ENCODE measurements at places on chromosomes 6 and 20. TPM values are rescaled to one million over a fixed set of nuclear protein-coding genes. Genes with fewer than 3 reads are reported as not detected.
A peak's percentile ranks its signal among the peaks of the same experiment; 100 is the strongest.

DNA sequence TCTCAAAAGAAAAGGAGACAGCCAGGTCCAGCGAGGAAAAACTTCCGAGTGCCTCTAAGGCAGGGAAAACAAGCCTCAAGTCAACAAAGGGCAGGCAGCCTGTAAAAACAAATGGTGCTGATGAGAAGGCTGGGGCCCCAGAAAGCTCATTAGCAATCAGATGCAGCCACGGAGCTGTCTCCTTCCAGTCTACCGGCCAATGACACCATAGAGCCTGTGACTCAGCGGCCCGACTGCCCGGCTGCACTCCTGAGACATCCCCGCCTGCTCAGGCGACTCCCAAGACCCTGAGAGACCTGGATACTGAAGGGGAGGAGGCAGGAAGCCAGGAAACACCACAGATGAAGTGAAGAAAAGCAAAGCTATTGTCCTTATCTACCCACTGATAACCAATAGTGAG is 120.1 kb upstream of the HDDC2 start:
- H3K27ac ChIP-seq, result no peak overlapping the region
- no peak for DNase-seq
- no peak overlapping the region for H3K4me3 ChIP-seq
- H3K4me1 ChIP-seq, result no peaks in the 10 kb centered on the region
- no peaks in the 10 kb centered on the region for H3K36me3 ChIP-seq

GRCh38 chr6:129750360-129750759 is 40.4 kb upstream of the ARHGAP18 start:
- H3K27ac ChIP-seq, result peak overlapping the region; percentile 85
- no peaks in the 10 kb centered on the region for H3K36me3 ChIP-seq
- no peaks in the 10 kb centered on the region for H3K27me3 ChIP-seq
- DNase-seq, result peak; percentile 48
- no peak overlapping the region for H3K4me3 ChIP-seq

- no peak for DNase-seq
- H3K4me1 ChIP-seq, result peaks cover 9% of the 10 kb centered on the region
- no peaks in the 10 kb centered on the region for H3K27me3 ChIP-seq
Observed at GRCh38 chr20:63964412-63964811, 5.3 kb downstream of the ZNF512B start.

GRCh38 chr6:101489456-101489855 is 95.9 kb downstream of the GRIK2 start:
- no peaks in the 10 kb centered on the region for H3K4me1 ChIP-seq
- no peak overlapping the region for H3K27ac ChIP-seq
- no peaks in the 10 kb centered on the region for H3K36me3 ChIP-seq
- no peaks in the 10 kb centered on the region for H3K27me3 ChIP-seq
- H3K4me3 ChIP-seq, result no peak overlapping the region
- DNase-seq, result no peak

- no peak for DNase-seq
- H3K4me1 ChIP-seq, result no peaks in the 10 kb centered on the region
- no peak overlapping the region for H3K27ac ChIP-seq
- peaks cover 3% of the 10 kb centered on the region for H3K36me3 ChIP-seq
- no peaks in the 10 kb centered on the region for H3K27me3 ChIP-seq
Observed at GRCh38 chr20:13567663-13568062, 71.1 kb downstream of the TASP1 start.

DNA sequence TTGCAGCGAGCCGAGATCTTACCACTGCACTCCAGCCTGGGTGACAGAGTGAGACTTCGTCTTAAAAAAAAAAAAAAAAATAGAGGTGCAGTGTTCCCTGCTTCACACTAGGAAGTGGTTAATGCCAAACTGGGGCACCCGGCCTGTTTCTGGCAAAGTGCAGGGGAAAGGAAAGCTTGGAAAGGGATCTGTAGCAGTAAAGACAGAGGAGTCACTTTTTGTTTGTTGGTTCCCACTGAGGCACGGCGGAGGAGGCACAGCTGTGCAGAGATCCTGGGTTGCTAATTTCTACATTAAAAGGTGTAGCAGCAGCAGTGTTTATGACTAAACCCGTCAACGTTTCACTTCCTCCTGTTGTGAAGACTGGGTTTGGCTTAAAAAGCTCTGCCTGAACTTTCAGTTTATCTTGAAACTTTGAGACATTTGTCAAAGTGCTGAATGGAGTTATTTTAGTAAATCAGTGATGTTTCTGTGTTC is 125.6 kb downstream of the CARMIL1 start:
- H3K27ac ChIP-seq, result peak overlapping the region; percentile 68
- H3K36me3 ChIP-seq, result no peaks in the 10 kb centered on the region
- peaks cover 25% of the 10 kb centered on the region for H3K4me1 ChIP-seq
- peak overlapping the region; percentile 15 for H3K4me3 ChIP-seq

- H3K27ac ChIP-seq, result no peak overlapping the region
- H3K4me1 ChIP-seq, result no peaks in the 10 kb centered on the region
- H3K36me3 ChIP-seq, result no peaks in the 10 kb centered on the region
- H3K4me3 ChIP-seq, result no peak overlapping the region
- no peak for DNase-seq
- H3K27me3 ChIP-seq, result no peaks in the 10 kb centered on the region
Observed at GRCh38 chr20:38293491-38294065, 10.4 kb upstream of the BPI start.

- no peak overlapping the region for H3K27ac ChIP-seq
- no peaks in the 10 kb centered on the region for H3K27me3 ChIP-seq
Observed at GRCh38 chr20:33684533-33685327, 1.5 kb downstream of the E2F1 start.

KIFC1 gene
- total RNA-seq, result 2.7 TPM

- DNase-seq, result no peak
- H3K4me1 ChIP-seq, result peaks cover 23% of the 10 kb centered on the region
- no peaks in the 10 kb centered on the region for H3K27me3 ChIP-seq
- no peaks in the 10 kb centered on the region for H3K36me3 ChIP-seq
- no peak overlapping the region for H3K4me3 ChIP-seq
Observed at GRCh38 chr6:14384175-14384949, 266.8 kb downstream of the CD83 start.

DNA sequence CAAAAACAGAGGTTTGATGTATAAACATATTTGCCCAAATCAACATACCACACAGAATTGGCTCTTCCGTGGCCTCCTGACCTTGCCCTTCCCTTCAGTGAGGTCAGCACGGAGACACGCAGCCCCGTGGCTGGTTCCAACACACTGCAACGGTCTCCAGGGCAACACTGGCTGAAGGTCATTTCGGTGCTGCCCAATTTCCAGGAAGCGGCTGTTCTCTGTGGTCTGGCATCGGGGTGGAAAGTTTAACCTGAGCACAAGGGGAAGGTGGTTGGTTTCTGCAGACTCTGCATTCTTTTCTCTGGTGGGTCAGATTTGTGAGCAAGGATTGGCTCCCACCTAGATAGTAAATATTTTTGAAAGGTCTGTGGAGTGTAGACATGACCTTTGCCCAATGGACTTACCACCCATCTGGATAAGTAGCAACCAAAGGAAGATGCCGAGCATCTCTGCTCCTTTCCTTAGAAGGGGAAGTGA is 177.6 kb upstream of the PHACTR1 start:
- no peak overlapping the region for H3K27ac ChIP-seq
- no peak overlapping the region for H3K4me3 ChIP-seq
- DNase-seq, result no peak
- no peaks in the 10 kb centered on the region for H3K4me1 ChIP-seq
- H3K36me3 ChIP-seq, result no peaks in the 10 kb centered on the region
- H3K27me3 ChIP-seq, result no peaks in the 10 kb centered on the region

STMN3 gene
- 8.3 TPM for total RNA-seq

Measured in natural killer cell (primary cell).